Hepatocyte (in vitro differentiated cells): ENCODE measurements at places on chromosomes 4 and X.
A peak's percentile ranks its signal among the peaks of the same experiment; 100 is the strongest.

DNA sequence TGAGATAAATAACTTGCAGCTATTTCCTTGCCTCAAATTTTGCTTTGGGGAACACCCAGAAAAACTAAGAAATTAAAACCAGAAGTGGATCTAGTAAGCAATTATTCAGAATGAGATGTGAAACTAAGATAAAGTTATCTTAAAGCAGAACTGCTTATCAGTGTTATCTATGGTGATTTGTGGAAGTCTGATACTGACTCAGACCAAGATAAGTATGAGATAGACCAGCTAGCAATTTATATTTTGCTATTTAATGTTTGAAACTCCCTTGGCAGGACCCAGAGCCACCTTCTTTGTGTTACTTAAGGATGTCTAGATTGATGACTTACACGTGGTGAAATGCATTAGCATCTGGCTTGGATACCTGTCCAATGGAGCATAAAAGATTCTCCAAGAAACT is 368.1 kb downstream of the EPHA5 start:
- no peak for DNase-seq

GRCh38 chr4:104868958-104869357 is 277.7 kb upstream of the TET2 start:
- DNase-seq, result no peak

GRCh38 chr4:112288455-112288854 is 2.8 kb upstream of the TIFA start:
- no peak for DNase-seq

DNA sequence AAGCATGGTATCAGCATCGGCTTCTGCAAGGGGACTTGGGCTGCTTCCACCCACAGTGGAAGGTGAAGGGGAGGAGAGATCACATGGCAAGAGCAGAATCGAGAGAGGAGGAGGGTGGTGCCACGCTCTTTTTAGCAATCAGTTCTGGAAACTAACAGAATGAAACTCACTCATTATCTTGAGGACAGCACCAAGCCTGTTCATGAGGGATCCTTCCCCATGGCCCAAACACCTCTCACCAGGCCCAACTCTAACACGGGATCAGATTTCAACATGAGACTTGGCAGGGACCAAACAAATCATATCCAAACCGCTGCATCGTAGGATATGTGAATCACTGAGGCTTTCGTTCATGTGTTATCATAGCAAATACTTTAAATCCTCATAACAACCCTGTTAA is 125.5 kb downstream of the GPC3 start:
- DNase-seq, result no peak

DNA sequence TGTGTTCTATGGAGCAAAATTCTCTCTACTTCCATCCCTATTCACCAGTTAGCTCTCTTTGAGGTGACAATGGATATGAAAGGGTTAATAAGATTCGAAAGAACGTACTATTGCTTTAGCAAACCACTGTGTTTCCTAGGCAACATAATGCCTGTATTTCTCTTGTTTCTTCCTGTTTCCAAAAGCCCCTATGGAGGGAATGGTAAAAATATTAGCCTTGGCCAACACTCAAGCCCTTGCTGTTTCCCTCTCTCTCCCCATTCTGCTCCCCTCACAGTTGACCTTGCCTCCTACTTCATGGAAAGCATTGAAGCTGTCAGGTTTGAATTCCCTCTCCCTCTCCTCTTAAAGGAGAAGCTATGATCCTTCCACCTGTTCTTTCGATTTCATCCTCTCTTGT is 9.6 kb upstream of the PGRMC1 start:
- no peak for DNase-seq

DNA sequence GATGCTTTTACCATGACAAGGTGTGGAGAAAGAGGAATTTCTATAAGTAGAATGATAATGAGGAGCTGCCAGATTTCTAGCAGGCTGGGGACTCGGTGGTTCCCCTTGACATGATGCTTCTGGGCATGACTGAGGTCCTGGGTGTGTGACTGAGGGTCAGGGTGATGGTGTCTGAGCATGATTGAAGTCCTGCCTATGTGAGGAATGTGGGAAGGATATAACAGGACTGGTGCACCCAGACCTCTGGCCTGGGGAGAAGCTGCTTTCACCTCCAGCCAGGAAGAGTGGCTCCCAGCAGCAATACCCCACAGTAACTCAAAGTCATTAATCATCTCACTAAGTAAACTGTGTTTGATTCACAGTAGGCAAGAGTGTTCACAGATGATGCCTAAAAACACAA is 17.4 kb downstream of the SORBS2 start:
- no peak for DNase-seq

- peak; percentile 58 for DNase-seq
These were observed 128.0 kb downstream of the AFAP1 start for GRCh38 chr4:7811536-7812191.

DNA sequence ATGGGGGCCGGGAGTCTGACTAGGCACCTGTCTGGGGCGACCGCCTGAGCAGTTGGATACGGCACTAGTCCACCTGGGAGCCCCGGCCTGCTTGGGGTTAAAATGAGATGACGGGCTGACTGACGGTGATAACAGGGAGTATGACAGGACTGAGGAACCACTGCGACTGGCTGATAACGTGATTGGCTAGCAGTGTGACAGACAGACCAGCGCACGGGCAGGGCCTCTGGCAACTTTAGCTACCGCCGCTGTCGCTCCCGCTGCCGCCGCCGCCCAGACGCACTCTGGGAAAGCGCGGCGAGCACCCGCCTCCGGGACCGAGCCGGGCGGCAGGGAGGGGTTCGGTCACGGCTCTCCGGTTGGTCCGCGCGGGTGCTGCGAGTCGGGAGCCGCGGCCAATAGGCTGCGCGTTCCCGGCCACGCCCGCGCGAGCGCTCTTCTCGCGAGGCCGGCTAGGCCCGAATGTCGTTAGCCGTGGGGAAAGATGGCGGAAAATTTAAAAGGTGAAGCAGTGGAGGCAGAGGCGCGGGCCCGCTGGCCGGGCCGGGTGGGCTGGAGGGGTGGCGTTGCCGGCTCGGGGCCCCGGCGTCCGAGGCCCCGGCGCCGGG is at the start of gene SUV39H1:
TSS of gene SUV39H1 (plus strand) at position 434 of the 608 bp plus-strand sequence. CDS start at position 485, 51 bp downstream.
- DNase-seq, result peak; percentile 94

- DNase-seq, result no peak
These were observed 76.2 kb upstream of the DDX3X start for GRCh38 chrX:41257801-41258200.

GRCh38 chrX:122739770-122740169 is 444.3 kb upstream of the GRIA3 start:
- DNase-seq, result peak; percentile 8

GRCh38 chrX:104697294-104697693 is 131.3 kb downstream of the IL1RAPL2 start:
- DNase-seq, result no peak

DNA sequence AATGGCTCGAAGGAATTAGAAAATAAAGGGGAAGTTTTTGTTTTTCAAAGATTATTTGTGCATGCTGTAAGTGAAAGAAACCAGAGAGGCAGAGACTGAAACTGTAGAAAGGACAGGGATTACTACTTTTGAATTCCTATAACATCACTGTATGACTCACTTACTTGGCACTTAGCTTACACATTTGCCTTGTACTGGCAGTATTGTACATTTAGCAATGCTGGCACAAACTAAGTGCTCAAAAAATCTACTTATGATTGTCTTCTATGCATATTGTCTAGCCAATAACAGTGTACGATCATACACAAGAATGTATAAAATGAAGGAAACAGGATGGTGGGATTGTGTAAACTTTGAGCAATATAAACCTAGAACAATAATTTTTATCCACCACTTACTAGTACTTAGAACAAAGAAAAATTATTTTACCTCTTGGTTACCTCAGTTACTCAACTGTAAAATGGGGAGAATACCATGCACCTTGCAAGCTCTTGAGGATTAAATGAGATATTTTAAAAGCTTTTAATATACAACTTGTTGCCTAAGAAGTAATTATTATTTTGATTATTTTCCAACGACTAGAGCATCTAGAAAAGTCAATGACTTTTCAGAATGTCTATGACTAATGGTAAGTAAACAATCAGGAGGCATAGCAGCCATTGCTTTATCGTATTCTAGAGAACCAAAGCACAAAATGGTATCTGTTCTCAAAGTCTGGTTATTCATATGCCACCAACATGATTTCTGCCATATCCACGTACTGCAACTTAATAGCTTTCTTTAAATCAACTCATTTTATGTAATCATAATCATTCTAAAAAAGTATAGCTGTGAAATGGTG is 4.7 kb downstream of the FAM120C start:
- DNase-seq, result no peak

DNA sequence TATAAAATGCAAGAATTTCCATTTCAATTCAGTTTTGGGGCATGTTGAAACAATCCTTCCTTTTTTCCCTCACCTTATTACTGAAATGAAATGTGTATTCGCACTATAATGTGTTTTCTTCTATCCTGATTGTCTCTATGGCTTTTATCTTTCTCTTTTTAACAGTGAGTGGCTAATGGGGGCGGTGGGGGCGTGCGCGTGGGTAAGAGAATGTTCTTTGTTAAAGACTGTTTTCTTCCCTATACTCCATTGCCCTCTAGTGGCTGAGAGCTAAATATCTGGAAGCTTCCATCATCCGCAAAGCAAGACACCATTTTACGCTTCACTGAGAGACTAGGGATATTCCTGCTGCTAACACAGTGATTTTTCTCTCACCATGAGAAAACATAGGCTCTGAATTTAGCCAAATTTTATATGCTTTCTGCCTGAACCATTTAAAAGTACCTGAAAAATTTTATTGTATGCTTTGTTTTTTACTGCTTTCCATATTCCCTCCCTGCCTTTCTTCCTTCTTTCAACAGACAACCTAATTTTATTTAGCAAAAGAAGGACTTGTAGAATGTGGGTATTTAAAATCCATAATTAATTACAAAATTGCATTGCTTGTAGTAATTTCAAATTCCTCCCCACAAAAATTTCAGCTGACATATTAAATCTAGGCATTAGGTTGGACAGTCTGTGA is 194.0 kb downstream of the GASK1B start:
- peak; percentile 80 for DNase-seq

- no peak for DNase-seq
These were observed 4.0 kb upstream of the ZFX start for GRCh38 chrX:24145303-24146186.

DNA sequence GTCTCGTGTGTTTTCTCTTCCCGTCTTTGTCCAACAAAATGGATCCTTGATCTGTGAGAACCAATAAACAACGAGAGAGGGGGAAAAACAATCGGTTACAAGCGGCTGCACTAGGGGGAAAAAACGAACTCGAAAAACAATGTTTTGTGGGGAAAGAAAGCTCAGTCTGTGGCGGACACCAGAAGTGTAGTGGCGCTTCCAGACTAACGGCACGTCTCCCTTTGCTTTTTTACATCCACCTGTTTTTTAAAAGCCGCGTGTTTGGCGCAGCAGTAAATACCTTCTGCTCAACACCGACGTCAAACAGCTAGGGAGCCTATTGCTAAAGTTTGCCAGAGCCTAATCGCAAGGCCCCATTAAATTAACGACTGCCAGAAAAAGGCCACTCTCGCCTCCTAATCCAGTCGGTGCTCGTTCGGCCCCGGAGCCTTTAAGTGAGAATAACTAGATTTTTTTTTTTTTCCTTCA is 3.3 kb downstream of the NKX6-1 start:
- no peak for DNase-seq

- DNase-seq, result no peak
These were observed 44.9 kb upstream of the DDX3X start for GRCh38 chrX:41289095-41289494.

- DNase-seq, result peak; percentile 68
These were observed 66.8 kb upstream of the UCP1 start for GRCh38 chr4:140635606-140636005.

DNA sequence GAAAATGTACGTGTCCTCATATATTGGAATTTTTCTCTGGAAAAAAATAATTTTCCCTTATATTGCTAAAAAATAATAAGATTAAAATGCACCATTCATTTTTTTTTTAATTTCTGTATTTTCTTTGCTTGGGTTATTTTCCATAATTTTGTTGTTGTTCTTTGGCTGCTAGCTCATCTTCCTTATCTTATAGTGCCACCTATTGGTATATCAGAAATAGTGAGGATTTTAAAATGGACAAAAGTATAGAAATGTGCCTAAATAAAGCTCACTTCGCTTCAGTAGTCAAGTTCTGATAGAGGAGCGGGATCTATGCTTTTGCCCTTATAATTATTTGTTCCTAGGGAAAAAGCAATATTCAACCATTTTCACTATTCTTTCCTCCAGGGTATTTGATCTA is 134.8 kb downstream of the NAP1L3 start:
- no peak for DNase-seq

DNA sequence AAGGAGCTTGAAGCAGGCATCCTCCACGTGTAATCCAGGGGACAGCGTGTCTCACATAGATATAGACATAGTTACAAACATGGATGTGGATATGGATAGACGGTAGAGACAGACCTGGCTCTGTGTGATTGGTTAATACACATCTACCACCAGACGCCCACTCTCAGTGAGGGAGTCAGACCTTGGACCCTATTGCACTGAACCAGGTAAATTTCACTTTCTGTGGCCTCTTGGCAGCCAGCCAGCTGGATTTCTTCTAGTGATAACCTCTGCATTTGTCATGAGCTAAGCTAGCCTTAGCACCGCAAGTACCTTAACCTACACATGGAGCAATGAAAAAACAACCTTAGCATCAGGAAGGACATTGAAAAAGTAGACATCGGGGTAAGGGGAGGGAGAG is 79.2 kb upstream of the ACSL4 start:
- peak; percentile 73 for DNase-seq

DNA sequence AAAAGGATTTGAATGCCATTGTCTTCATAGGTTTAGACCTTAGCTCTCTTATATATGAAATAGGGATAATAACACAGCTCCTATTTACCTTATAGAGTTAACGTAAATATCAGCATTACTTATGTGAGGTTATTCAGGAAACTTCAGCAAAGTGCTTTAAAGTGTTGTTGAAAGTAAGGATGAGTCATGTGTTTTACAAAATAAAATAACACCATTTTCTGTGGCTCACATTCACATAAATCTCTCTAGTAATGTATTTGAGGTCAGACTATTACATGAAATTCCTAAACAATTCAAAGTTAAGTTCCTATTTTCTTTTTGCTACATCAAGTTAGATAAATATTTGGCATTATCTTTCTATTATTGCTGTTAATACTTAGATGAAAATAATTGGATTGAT is 2.9 kb downstream of the GNRHR start:
- DNase-seq, result no peak

- DNase-seq, result no peak
These were observed 45.1 kb downstream of the ADGRL3 start for GRCh38 chr4:61245069-61245714.

- DNase-seq, result peak; percentile 61
These were observed 47.7 kb downstream of the PRPS1 start for GRCh38 chrX:107675823-107676555.

GRCh38 chr4:20832826-20833225 is 132.6 kb downstream of the PACRGL start:
- DNase-seq, result no peak

- DNase-seq, result no peak
These were observed 58.7 kb downstream of the RWDD4 start for GRCh38 chr4:183600189-183600685.

GRCh38 chr4:37678624-37679023 is 7.6 kb downstream of the RELL1 start:
- DNase-seq, result no peak

GRCh38 chrX:78476701-78477100 is 149.3 kb upstream of the CYSLTR1 start:
- no peak for DNase-seq
